ENCODE measurements at places on chromosomes 5 and 9. TPM values are rescaled to one million over a fixed set of nuclear protein-coding genes. Genes with fewer than 3 reads are reported as not detected.

The C5orf58 gene
- total RNA-seq, result not detected

- DNase-seq, result no peak
Measured at GRCh38 chr9:79131824-79132377, 439.9 kb upstream of the TLE4 start.

- DNase-seq, result no peak
Measured at GRCh38 chr5:168135897-168136296, 155.5 kb upstream of the WWC1 start.

GRCh38 chr5:110038297-110038997 lies 348.7 kb downstream of the MAN2A1 start:
- DNase-seq, result peak; percentile 44

The EQTN gene
- total RNA-seq, result not detected

DNA sequence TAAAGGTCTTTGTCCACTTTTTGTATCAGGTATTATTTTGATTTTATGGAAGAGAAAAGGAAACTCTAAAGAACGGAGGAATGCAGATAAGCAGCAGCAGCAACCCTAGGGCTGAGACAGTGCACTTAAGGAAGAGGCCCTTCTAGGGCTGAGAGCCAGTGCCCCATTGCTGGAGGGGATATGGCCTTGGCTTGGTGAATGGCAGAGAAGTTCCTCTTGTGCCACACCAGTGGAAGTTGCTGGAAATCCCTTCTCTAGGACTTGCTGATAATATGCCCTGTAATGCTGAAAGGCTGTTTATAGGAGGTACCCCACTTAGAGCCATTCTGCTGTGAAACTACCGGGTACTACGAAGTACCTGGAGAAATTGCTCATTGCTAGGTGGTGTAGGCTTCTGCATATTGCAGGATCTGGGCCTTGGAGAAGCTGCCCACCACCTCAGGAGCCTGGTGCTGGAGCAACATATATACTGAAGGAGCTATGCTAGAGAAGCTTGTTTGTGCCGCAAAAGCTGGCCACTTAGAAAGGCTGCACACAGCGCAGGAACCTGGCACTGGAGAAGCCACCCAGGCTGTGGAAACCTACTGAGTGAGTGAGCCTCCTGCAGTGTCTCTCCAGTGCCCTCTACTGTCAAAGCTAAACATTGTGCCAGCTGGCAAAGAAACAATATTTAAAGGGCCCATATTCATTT lies 9.6 kb upstream of the UBTD2 start:
- DNase-seq, result peak; percentile 81

GRCh38 chr9:79662537-79662956 lies 90.8 kb downstream of the TLE4 start:
- no peak for DNase-seq
